Stimulated activated CD8-positive, alpha-beta memory T cell treated with anti-CD3 and anti-CD28 coated beads, Interleukin-4, amount 100 ng/mL, for 24 hours (primary cell): ENCODE measurements at places on chromosomes 1 and 21.

DNA sequence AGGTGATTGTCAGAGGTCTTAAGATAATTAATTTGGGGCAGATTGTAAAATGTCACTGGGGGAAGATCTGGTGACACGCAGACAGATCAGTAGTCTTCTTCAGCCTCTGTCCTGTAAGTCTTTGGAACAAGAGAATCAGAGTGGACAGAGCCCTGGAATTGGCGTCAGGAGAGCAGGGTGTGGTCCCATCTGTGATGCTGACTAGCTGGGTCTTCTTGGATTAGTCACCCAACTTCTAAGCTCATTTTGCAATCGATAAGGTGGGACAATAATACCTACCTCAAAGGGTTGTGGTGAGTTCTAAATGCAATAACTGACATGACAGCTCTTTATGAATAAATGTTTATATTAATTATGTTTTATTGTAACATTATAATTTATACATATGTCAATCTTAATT is 4.8 kb downstream of the FASLG start:
- no peak for DNase-seq

- no peak for DNase-seq
Measured at GRCh38 chr1:176051402-176051801, 155.7 kb downstream of the COP1 start.

DNA sequence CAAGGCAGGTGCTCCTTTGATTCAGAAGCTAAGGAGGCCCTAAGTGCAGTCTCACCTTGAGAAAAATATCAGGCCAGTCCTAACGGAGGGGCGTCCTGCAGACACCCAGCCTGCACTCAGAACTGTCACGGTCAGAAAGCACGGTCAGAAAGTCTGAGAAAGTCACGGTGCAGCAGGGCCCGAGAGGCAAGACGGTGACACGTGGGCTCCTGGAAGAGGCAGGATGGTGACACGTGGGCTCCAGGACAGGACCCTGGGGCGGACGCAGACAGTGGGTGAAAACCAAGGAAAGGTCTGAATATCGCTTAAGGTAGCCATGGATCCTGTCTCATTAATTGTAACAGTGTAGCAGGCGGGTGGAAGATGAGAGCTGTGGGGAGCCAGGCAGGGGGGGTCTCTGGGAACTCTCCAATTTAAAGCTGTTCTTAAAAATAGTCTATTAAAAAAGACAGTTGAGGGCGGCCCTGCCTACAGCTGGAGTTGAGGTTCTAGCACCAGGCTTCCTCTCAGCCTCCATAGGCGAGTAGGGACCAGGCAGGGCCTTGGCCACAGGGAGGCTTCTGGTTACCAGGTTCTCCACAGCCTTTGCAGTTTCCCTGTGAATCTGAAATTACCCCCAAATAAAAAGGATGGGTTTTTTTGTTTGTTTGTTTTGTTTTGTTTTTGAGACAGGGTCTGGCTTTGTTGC is 65.2 kb downstream of the FAAP20 start:
- no peak for DNase-seq

GRCh38 chr1:182601416-182601786 is 2.8 kb downstream of the RGS16 start:
- DNase-seq: no peak

DNA sequence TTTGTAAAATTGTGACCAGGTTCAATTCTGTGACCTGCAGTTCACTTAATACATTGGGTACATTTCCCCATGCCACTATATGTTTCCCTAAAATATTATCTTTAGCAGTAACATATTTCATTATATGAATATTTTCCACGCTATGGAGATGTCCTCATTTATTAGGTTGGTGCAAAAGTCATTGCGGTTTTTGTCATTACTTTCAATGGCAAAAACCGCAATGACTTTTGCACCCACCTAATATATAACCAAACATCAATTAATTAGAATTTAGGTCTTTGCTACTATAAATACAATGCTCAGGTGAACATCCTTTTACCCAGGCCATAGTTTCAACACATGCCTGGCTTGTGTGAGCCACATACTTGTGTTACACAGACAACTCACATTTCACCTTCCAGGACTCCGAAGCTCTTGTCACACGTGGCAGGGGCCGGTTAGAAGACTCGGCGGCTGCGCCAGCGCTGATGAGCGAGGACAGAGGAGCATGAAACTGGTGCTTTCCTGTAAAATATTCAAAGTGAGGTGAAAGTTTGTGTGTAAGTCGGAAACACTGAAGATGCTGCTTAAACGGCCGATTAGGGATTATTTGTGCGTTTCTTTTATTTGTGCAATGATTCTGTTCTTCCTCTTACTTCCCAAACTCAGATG is 215.5 kb downstream of the KIF26B start:
- no peak for DNase-seq

DNA sequence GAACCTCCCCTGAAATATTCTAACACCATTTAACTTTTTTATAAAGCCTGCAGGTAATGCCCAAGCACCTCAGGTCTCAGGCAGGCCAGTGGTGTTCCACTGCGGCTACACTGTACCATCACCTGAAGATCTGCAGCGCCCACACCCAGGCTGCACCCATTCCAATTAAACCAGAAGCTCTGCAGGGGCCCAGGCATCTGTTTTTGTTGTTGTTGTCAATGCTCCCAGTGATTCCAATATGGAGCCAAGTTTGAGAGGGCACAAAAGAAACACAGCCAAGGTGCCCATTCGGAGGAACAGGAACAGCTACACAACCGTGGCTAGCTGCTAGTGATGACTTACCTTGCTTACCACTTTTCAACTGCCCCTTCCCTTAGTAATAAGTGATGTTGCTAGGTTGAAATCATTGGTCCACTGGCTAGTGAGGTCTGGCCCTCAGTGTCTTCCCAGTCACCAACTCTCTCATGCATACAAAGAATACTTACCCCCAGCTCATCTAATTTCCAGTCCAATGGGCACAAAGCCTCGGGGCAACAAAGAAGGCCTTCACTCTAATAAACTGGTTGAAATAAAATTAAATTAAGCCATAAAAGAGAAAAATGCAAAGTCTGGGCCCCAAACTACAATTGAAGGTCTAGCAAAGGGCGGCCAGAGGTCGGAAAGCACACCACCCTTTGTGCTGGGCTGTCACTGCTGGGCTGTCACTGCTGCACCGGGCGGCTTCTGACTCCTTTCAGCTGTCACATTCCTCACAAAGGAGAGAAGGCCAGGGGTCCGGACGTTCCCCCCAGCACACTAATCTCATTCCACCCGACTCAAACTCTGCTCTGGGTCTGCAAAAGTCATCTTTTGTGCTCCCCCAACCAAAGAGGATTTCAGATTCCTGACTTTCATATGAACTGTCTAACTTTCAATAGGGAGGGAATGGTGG is 34.9 kb downstream of the SIPA1L2 start:
- no peak for DNase-seq
